ENCODE measurements at places on chromosomes 2 and 18.

- DNase-seq = no peak
These were observed 195.5 kb downstream of the ANAPC1 start for GRCh38 chr2:111688482-111688881.

DNA sequence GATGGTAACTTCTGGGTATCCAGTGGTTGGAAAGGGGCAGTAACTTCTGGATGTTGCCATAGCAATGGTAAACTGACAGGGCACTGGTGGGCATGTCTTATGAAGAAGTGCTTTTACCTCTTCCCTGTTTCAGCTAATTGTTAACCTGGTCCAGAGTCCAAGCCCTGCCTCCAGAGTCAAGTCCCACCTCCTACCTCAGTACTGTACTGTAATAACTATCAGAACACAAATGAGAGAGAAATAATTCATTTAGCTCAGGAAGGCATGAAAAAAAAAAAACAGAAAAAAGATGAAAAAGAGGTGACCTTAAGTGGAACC lies 237.0 kb downstream of the ZNF804A start:
- peak; percentile 39 for DNase-seq

- peak; percentile 71 for DNase-seq
These were observed 92.6 kb downstream of the CMPK2 start for GRCh38 chr2:6773007-6773693.

GRCh38 chr18:8056723-8057122 lies 489.6 kb downstream of the PTPRM start:
- no peak for DNase-seq

- DNase-seq = no peak
These were observed 62.8 kb upstream of the AFF3 start for GRCh38 chr2:100205174-100205573.

DNA sequence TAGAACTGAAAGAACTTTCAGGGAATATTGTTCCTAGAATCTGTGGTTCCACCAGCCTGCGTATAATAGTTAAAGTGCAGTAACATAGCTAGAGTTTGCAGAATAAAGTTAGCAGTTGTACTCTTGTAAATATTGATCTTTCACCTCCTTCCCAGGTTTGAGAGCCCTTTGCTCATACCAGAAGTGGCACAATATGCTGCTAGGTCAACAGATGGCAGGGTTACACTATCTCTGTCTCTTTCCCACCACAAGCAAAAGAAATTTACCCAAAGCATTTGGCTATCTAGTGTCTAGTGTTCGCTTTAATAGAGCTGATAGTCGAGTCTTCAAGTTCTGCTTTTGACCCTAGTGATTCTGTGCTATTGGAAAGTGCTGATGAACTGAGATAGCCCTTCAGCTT lies 119.0 kb upstream of the KLHL14 start:
- DNase-seq = peak; percentile 48

- DNase-seq = no peak
These were observed 188.1 kb downstream of the FMNL2 start for GRCh38 chr2:152523091-152523490.

- no peak for DNase-seq
These were observed 36.8 kb downstream of the GRHL1 start for GRCh38 chr2:9988320-9988719.

DNA sequence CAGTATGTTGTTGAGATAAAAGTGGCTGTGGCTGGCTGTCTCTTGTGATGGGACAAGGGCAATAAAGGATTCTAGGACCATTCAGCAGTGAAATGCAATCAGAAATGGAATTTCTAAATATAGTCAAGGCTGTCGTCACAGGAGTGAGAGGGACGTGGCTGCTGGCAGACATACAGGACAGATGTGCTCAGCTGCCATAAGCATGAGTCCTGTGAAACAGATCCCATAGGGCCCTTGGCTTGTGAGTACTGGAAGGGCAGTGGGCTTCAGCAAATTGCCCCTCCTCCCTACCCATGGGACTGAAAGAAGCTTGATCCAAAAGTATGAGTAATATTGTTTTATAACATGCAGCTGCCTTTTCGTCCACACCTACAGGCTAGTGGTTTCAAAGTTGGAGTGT lies 4.2 kb upstream of the CNNM3 start:
- no peak for DNase-seq

DNA sequence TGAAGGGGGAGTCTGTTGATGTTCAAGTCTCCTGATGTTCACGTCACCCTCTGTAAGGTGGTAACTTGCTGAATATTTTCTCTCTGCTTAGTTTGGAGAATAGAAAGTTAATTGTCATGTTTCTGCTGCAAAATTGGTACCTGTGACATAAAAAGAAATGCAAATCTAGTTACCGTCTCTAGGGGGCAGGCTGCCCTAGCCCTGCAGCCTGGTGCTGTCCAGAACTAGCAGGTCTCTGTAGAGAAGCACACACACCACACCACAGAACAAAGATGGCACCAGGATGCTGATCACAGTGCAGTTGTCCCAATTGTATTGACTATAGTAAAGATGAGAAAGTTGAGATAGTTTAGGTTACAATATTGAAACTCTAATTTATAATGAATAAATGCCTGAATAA lies 47.0 kb downstream of the SLC9A4 start:
- peak; percentile 65 for DNase-seq

- peak; percentile 84 for DNase-seq
These were observed 46.2 kb downstream of the CAB39 start for GRCh38 chr2:230758566-230759480.

DNA sequence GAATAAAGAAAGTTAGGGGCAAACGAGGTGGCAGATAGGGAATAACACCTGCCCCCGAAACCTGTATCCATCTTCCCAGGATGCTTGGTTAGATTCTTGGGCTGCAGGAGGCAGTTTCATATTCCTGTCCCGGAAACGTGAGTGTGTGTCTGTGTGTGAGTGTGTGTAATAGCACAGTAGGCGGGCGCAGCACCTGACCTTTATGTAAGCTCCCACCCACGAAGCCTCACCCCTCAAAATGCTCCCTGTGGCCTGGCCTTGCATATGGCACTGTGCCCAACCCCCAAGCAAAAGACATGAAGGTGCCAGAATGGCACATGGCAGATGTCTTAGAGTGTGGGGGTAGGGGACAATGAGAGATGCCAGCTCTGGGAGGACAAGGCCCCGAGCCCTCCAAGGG lies 48.9 kb downstream of the EFR3B start:
- no peak for DNase-seq

DNA sequence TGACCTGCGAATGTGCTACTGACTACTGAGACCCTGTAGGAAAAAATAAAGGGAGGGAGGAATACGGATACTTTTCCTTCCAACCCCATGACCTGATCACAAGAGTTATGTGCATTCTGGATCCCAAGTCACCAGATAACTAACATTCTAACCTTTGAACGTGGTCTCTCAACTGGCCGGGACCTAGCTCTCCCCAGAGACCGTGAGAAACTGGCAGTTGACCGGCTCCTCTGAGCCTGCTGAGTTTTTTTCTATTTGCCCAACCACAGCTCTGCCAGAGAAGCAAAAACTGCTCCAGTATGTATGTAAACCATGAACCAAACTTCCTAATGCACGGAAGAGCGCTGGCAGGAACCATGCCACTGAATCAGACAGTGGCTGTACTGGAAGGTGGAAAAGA lies 47.5 kb upstream of the PTMA start:
- no peak for DNase-seq

DNA sequence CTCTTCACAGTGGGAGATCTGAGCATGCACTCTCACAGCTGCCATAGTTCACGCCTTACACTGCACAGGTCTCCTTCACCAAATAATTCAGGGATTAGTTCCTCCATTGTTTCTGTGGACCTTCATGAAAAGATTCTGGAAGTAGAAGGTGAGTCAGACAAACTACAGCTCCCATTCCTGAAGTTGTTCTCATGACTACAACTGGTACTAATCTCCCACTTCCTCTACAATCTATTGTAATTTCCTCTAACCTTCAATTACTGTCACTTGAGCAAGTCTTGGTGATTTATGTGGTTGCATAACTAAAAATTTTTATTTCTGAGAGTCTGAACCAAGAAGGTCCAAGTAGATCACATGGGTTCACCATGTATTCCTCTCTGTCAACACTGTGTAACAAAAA lies 128.7 kb downstream of the XIRP2 start:
- DNase-seq = no peak

DNA sequence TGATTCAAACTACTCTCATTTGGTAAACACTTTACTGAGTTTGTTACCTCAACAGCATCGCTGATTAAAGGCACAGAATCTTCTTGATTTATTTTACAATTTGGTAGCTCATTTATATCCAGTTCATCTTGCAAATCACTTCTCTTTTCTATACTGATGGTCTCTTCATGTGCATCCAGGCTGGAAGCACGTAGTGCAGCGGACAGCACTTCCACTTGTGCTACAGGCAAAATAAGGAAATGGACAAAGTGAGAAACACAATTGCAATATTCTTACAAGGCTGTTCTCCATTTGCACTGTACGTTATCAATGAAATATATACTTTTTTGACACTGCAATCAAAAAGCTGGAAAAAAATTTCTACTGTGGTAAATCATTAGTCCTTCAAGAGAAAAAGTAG lies 51.0 kb downstream of the PPP4R1 start:
- DNase-seq = no peak

- no peak for DNase-seq
These were observed 18.7 kb downstream of the TMEM178A start for GRCh38 chr2:39684464-39684863.

GRCh38 chr2:187169864-187170263 lies 278.2 kb downstream of the CALCRL start:
- no peak for DNase-seq

GRCh38 chr2:40450796-40451430 lies 977 bp downstream of the SLC8A1 start:
- DNase-seq = no peak

- no peak for DNase-seq
These were observed 47.4 kb downstream of the MGAT5 start for GRCh38 chr2:134301099-134301927.

GRCh38 chr2:105373344-105373781 lies 25.5 kb downstream of the FHL2 start:
- no peak for DNase-seq

All from OCI-M1 (cell line).